ELF-1 (cell line): ENCODE measurements at places on chromosomes 5 and 9.

DNA sequence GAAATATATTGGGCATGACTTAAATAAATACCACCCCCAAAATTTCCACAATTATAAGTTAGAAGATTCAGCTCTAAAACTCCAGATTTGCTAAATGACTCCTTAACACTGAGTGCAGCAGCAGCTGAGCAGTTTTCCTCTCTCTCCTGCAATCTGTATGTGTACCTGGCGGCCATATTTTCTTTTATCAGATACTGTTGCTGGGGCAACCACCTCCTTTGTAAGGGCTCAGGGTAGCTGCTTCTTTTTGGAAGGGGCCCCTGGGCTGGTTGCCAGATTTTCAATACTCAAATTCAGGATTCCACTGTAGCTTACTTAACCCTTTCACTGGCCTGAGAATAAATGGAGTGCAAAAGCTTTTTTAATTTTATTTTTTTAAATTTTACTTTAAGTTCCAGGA, 197.0 kb downstream of the TAF11L14 start:
- no peak for DNase-seq

GRCh38 chr5:124644138-124644537, 102.3 kb downstream of the ZNF608 start:
- no peak for DNase-seq

DNA sequence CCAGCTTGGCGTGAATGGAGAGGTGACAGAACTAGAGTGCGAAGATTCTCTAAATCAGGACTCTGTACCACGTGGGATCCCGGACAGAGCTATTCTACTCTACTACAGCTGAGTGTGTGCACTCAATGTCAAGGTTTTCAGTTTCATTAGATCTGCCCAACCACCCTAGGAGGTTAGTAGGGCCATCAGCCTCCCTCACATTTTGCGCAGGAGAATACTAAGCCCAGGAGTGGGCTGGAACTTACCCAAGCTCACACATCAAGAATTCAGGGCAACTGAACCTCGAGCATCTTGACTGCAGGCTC, 68.3 kb upstream of the TBC1D2 start:
- DNase-seq, result no peak

GRCh38 chr5:122842016-122842580, 3.3 kb upstream of the SNX24 start:
- no peak for DNase-seq

DNA sequence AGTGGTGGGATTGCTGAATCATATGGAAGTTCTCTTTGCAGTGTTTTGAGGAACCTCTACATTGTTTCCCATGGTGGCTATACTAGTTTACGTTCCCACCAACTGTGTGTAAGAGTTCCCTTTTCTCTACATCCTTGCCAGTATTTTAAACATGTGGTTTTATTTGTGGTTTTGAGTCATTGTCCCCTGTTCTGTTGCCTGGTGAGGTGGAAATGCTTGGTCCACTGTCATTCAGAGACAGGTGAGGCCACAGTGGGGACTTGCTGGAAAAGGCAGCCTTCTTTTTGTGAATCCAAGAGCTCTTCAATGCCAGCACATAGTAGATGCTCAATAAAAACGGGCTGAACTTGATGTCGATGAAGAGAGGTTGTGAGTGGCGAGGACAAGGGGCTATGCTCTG, 44.2 kb downstream of the SH3PXD2B start:
- no peak for DNase-seq

- DNase-seq, result peak; percentile 35
Measured at GRCh38 chr5:151864061-151864748, 60.4 kb downstream of the GLRA1 start.
